ENCODE measurements at places on chromosomes 4 and X.

GRCh38 chr4:37816006-37816405 is 10.5 kb upstream of the PGM2 start:
- DNase-seq = no peak

DNA sequence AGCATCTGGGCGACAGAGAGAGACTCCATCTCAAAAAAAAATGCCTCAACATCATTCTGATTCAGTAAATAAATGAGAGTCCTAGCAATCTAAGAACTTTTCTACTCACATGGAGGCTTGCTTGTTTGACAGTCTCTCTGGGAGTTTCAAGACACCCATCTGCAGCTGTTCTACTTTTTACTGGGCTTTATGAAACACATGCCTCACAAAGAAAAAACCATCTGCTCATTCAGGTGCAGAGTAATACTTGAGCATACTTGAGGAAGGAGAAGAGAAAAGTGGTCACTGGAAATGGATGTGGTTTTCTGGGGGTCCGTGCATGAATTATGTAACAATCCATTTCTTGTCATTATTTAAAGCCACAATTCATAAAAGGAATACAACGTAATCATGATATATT is 87.1 kb upstream of the DDX53 start:
- no peak for DNase-seq

DNA sequence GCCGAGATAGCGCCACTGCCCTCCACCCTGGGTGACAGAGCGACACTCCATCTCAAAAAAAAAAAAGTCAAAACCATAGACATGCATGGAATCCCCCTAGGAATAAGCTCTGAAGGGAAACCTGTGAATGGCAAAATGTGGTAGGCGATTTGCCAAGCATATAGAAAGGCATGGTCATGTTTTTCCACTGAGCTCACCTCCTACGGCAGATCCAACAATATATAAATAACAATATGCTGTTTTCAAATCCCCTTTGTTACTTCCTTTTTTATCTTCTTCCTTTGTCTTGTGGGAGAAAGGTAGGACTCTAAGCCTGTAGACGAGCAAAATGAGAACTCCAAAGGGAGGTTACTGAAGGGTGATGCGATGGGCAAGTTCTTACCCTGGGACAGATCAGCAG is 219.0 kb downstream of the PALLD start:
- no peak for DNase-seq

DNA sequence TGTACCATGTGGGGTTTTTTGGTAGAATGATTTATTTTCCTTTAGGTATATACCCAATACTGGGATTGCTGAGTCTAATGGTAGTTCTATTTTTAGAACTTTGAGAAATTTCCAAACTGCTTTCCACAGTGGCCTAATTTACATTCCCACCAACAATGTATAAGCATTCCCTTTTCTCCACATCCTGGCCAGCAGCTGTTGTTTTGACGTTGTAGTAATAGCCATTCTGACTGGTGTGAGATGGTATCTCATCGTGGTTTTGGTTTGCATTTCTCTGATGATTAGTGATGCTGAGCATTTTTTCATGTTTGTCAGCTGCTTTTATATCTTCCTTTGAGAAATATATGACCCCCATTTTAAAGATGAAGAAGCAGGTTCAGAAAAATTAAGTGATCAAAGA is 153.7 kb downstream of the CBR4 start:
- peak; percentile 98 for DNase-seq

GRCh38 chrX:102138064-102138463 is 4.2 kb downstream of the TCEAL6 start:
- DNase-seq = no peak

DNA sequence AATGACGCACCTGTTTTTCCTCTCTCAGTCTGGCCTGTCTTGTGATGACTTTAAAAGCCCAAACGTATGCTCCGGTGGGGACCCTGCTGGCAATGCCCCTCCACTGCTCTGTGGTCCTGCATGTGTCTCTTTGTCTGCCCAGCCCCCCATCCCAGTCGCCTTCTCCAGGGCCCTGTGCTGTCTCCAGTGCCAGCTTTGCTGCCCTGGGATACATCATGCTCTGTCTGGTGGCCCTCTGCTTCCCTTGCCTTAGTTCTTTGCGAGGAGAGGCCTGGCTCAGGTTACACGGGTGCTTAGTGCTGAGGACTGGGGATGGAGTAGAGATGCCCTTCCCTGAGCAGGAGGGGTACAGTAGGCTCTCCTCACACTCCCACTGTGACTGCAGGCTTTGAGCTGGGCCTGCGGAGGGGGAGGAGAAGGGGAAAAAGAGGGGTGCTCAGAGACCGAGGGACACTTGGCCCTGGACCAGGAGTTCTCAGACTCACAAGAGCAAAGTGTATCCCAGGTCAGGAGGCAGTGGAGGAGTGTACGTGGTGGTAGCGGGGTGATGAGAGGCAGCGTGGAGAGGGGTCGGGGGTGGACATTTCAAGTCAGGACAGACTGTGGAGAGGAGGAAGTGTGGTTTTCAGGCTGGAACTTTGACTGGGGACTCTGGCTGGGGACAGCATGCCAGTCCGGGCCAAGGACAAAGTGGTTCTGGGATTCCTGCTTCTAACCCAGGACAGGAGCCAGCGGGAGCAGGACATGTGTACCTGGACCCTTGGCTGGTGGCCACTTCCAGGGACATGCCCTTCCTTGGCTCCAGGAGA is 2.8 kb downstream of the APLN start:
- no peak for DNase-seq

GRCh38 chr4:102759831-102760644 is 730 bp downstream of the MANBA start:
- DNase-seq = peak; percentile 29

DNA sequence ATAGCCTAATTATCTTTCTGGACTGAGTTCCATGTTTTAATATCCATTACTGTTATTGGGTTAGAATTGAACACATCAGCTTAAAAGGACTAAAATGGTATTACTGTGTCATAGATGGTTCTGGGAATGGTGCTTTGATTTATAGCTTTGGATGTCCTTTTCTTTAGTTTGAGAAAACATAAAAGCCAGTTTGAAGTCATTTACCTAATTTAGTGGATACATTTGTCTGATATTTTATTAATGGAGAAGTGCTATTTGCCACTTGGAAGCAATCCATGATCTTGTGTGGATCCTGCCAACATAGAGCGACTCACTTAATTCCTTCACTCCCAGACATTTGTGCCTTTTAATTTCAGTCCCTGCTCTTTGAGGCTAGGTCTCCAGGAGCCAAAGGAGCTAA is 212.4 kb upstream of the PACRGL start:
- DNase-seq = peak; percentile 40

- no peak for DNase-seq
These were observed 260.6 kb downstream of the TRIML1 start for GRCh38 chr4:188399834-188400233.
